ENCODE measurements at places on chromosomes 7 and 10.

DNA sequence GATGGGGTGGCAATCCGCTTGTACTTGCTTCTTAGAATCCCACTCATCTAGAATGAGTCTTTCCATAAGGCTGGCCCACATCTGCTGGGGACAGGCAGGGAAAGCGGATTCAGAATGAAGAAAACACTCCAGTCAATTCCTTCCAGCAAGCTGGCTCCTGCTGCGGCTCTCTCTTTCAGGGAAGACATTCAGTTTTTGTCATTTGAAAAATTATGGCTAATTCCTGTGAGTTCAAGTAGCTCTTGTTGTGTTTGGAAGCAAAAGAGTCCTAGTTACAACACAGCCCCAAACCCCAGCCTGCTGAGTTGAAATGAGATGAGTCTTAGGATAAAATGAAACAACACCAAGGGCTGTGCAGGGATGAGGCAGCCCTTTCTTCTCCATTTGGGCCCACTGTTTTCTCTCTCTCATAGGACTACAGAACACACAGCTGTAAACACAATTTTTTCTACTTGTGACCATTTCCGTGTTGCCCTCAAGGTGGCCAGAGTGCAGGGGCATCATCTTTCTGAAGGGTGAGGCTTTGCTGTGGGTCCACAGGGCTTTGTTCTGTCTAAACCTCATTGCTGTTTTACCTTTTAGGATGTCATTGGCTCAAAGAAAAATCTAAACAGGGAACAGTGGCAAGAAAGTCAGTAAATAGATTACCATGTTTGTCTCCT, 90.8 kb upstream of the EEPD1 start:
- DNase-seq: no peak

DNA sequence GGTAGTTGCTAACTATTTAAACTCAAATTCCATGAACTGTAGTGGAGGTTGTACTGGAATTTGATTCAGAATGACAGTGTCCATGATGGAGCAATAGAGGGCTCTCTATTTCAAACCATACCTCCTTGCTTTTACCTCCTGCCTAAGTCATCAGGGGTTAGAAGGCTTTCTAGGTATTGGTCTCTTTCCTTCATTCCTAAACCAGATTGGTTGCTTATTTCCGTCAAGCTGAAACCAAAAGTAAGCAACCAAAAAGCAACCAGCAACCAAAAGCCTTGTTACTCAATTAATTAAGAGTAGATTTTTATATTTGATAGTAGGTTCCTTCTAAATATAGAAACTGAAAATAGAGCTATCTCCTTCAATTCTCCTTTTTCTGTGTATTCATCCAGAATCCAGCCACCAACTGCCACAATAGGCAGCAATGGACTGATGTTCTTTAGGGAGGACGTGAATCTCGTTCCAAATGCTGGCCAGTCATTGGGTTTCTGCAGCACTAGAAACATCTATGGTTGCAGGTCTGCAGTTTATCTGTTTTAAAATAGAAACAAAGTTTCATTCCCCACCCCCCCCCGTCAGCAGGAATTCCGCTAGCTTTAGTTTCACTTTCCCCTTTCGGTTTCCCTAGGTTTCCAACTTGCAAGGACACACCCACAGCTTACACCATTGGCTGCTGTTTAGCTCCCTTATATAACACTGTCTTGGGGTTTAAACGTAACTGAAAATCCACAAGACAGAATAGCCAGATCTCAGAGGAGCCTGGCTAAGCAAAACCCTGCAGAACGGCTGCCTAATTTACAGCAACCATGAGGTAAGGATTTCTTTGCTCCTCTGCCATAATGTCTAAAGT, at the start of gene IFIT1:
Gene IFIT1 (plus strand): TSS at position 717 of the 850 bp plus-strand sequence. CDS start 90 bp downstream, at position 807.
- DNase-seq: peak; percentile 90

- no peak for DNase-seq
These were observed 100.1 kb downstream of the BTRC start for GRCh38 chr10:101453791-101454718.

- no peak for DNase-seq
These were observed 27.4 kb downstream of the PILRA start for GRCh38 chr7:100400656-100401055.

GRCh38 chr7:80923211-80923612, 4.4 kb upstream of the SEMA3C start:
- DNase-seq: no peak

GRCh38 chr7:129502708-129503685, 666 bp downstream of the SMKR1 start:
- no peak for DNase-seq
